CD4-positive, CD25-positive, alpha-beta regulatory T cell (primary cell): ENCODE measurements at places on chromosomes 4 and X. TPM values are rescaled to one million over a fixed set of nuclear protein-coding genes. Genes with fewer than 3 reads are reported as not detected.

The CT47B1 gene
- not detected for polyA plus RNA-seq

The DMRTC1B gene
- polyA plus RNA-seq: 0.49 TPM

The CLCN5 gene
- polyA plus RNA-seq: 0.99 TPM

The TAF1 gene
- 8.8 TPM for polyA plus RNA-seq

The RTL3 gene
- not detected for polyA plus RNA-seq

The FAM193A gene
- polyA plus RNA-seq: 0.88 TPM

The MTNR1A gene
- polyA plus RNA-seq: not detected

The TXK gene
- 69.1 TPM for polyA plus RNA-seq

The TMPRSS11B gene
- polyA plus RNA-seq: not detected

The MAGEB1 gene
- polyA plus RNA-seq: not detected

The TEX13B gene
- not detected for polyA plus RNA-seq

The KANTR gene
- polyA plus RNA-seq: 1.2 TPM

The BEX3 gene
- 115 TPM for polyA plus RNA-seq

The USO1 gene
- 29.5 TPM for polyA plus RNA-seq

The NPFFR2 gene
- polyA plus RNA-seq: not detected

The AREG gene
- polyA plus RNA-seq: 0.43 TPM

The EIF2S3 gene
- polyA plus RNA-seq: 55.7 TPM

The PDE6B gene
- 19.8 TPM for polyA plus RNA-seq

The FAM184B gene
- 0.03 TPM for polyA plus RNA-seq

The GPR173 gene
- not detected for polyA plus RNA-seq

The ZNF595 gene
- polyA plus RNA-seq: 12.5 TPM

The GAGE12H gene
- polyA plus RNA-seq: not detected

The ASB9 gene
- not detected for polyA plus RNA-seq

The SOWAHD gene
- 0.52 TPM for polyA plus RNA-seq

The ENAM gene
- polyA plus RNA-seq: not detected

The TEX11 gene
- polyA plus RNA-seq: not detected

The HS3ST1 gene
- polyA plus RNA-seq: 0.08 TPM

The ETFDH gene
- 8.1 TPM for polyA plus RNA-seq

The PTCHD1 gene
- not detected for polyA plus RNA-seq

The CTAG1A gene
- not detected for polyA plus RNA-seq

The MXRA5 gene
- polyA plus RNA-seq: not detected

The CSAG3 gene
- not detected for polyA plus RNA-seq

The ACOX3 gene
- 13.0 TPM for polyA plus RNA-seq

The CCDC149 gene
- polyA plus RNA-seq: not detected

The SHOX gene
- polyA plus RNA-seq: not detected

The IL9R gene
- 0.93 TPM for polyA plus RNA-seq

The PRICKLE3 gene
- polyA plus RNA-seq: 4.7 TPM

The LINC00632 gene
- not detected for polyA plus RNA-seq

The EGF gene
- polyA plus RNA-seq: not detected

The CRLF2 gene
- 1.4 TPM for polyA plus RNA-seq

The RRAGB gene
- polyA plus RNA-seq: 12.0 TPM

The HSFX2 gene
- polyA plus RNA-seq: not detected

The SMR3B gene
- polyA plus RNA-seq: not detected
